ENCODE measurements at places on chromosomes 12 and 14.

- no peak for DNase-seq
Measured at GRCh38 chr12:4265280-4265679, 8.3 kb upstream of the CCND2 start.

- DNase-seq = no peak
Measured at GRCh38 chr12:92300777-92301176, 155.1 kb upstream of the BTG1 start.

- no peak for DNase-seq
Measured at GRCh38 chr14:99548255-99548654, 55.8 kb downstream of the CCDC85C start.

GRCh38 chr14:20412411-20412810 is 890 bp downstream of the TEP1 start:
- DNase-seq = no peak

- DNase-seq = no peak
Measured at GRCh38 chr12:89468017-89468416, 56.6 kb downstream of the GALNT4 start.

GRCh38 chr12:25977047-25977446 is 18.6 kb downstream of the RASSF8 start:
- DNase-seq = no peak

GRCh38 chr12:51905471-51906429 is 1.6 kb upstream of the ACVRL1 start:
- DNase-seq = no peak

- DNase-seq = no peak
Measured at GRCh38 chr12:97573901-97574300, 111.3 kb downstream of the RMST start.

GRCh38 chr14:25607192-25607591 is 557.2 kb upstream of the STXBP6 start:
- DNase-seq = no peak

- no peak for DNase-seq
Measured at GRCh38 chr14:32022938-32023466, 54.1 kb upstream of the ARHGAP5 start.

- DNase-seq = no peak
Measured at GRCh38 chr14:76808990-76809389, 3.7 kb downstream of the ANGEL1 start.

DNA sequence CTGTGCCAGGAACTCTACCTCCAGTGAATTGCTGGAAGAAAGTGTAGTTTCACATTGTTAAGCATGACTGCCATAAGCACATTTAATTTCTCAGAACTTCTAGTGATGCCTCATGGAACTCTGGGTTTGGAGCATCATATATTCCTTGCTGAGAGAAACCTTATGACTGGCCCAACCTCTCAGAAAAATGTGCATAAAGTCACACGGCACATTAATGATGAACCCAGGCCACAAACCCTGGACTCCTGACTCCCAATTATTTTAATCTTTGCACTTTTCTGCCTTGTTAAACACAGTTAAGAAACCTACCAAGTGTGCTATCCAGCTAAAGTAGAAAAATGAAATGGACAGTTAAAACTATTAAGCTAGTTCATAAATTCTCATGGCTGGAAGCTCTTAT is 5.6 kb downstream of the TCP11L2 start:
- DNase-seq = no peak

GRCh38 chr14:101463566-101464171 is 97.6 kb upstream of the DIO3 start:
- DNase-seq = no peak

GRCh38 chr14:68239988-68240771 is 420.6 kb downstream of the RAD51B start:
- DNase-seq = no peak

DNA sequence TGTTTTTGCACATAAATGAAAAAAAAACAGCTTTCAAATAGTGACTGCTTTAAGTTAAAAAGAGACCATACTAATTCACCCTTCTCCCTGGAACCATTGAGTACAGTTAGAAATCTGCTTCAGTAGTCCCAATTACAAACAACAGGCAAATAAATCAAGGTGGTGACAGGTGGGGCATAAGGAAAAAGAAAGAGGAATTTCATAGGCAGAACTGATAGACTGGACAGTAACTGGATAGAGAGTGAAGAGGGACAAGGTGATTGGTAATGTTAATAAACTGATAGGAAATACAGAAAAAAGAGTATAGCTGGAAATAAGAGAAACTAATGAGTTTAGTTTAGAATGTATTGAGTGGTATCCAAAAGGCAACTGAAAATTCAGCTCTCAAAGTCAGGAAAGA is 56.0 kb downstream of the SLC41A2 start:
- DNase-seq = no peak

GRCh38 chr12:131818821-131819585 is 9.2 kb upstream of the MMP17 start:
- no peak for DNase-seq

GRCh38 chr12:25107920-25108319 is 87.0 kb downstream of the DNAI7 start:
- DNase-seq = no peak

GRCh38 chr12:95371571-95371970 is 102.4 kb upstream of the METAP2 start:
- no peak for DNase-seq

DNA sequence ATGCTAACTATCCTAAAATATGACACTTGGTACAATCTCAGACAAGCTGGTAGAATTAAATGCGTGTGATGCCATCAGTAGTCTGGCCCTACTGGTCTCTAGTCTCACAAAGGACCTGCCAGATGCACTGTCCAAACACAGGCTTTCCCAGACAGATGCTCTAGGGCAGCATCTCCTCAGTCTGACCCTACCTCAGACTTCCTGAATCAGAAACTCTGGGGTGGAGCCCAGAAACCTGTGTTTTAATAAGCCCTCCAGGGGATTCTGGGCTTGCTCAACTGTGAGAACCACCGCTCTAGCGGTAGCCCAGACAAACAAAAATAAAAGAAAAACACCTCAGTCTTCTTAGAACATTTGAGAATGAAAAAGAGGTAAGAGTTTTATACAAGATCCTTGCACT is 48.0 kb downstream of the BDKRB1 start:
- no peak for DNase-seq

- no peak for DNase-seq
Measured at GRCh38 chr12:77435446-77436091, 370.2 kb upstream of the E2F7 start.

DNA sequence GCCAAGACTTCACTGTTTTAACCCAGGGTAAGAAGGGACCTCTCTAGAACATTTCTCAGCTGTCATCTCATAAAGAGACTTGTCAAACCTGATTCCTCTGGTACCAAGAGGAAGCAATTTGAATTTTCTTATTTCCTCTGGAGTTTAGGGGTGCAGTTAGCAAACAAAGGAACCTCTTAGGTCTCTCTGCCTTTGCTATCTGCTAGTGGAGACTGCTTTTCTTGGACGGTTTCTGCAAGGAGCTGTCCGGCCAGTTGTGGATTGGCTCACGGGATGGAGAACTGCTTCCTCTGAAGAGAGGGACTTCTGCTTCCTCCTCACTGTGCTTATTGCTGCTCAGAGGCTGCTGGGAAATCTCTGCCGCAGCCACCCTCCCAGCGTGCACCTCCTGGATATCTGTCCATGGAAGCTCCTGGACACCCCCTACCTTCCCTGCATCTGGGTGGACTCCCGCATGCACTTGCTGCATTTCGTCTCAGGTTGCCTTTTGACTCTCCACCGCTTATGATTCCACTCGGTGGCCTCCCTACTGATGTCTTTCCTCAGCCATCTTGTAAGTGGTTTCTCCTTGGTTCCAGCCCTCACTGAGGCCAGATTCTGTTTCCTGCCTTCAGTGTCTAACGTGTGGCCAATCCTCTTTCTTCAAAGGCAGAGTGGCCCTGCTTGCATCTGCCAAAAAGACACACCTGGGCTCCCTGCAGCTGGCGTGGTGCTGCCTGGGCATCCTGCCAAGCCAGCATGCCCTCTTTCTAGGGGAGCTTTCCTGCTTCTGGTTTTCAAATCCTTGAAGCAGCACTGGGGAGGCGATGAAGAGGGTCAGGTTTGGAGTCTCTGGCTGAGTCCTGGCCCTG is 187.3 kb downstream of the CHST11 start:
- peak; percentile 37 for DNase-seq

DNA sequence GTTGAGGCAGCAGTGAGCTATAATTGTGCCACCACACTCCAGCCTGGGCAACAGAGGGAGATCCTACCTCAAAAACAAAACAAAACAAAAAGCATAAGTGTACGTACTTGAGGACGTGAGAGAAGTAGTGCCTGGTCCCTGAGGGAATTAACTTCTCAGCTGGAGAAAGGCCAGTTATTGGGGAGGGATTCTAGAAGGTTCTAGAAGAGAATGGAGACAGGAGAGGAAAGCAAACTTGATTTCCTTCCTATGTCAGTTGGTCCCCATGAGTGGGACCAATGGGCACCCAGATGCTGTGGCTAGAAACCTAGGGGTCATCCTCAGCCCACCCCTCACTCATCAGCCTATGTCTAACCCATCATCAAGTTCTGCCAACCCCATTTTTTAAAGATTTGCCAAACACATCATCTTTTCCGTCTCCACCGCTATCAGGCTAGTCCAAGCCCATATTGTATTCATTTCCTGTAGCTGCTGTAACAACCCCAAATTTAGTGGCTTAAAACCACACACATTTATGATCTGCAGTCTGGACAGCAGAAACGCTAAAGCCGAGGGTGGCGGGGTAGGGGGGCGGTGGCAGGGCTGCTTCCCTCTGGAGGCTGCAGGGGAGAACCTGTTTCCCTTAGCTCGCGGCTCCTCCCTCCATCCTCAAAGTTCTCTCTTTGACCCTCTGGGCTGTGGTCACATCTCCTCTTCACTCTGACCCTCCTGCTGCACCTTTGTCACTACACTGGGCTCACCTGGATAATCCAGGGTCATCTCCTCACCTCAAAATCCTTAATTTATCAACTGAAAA is 7.2 kb upstream of the RBM19 start:
- DNase-seq = no peak

DNA sequence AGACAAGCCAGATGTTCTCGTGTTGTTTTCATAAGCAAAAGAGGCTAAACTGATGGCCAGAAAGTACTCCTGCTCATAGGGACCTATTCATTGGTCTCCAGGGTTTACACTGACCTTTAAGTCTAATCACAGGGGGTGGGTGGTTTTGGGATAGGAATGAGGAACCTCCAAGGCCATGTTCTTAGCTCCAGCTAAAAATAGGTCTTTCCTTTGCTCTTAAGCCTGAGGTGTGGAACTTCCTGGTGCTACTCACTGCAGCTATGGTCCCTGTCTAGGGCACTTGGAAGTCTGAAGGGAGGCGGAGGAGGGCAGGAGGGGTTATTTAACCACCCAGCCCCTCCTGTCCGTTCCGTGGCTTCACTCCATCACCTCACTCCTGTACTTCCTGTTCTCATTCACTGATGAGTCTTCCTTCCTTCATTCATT is 18.6 kb downstream of the GPRC5A start:
- no peak for DNase-seq

DNA sequence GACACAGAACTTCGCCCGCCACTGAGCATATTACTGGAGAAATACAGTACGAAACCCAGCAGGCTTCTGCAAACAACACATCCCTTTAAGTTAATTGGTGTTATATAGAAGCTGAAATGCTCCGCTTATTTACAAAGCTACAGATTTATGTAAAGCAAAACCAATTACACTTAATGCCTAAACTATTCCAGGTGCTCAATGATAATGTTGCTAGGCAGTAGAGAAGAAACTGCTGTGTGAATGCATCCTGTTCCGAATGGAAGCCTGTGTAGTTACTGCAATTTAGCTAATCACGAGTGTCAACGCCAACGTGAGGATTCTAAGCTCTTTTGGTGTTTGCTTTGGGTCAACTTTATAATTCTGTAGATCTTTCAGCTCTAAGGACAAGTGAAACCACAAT is 89.8 kb downstream of the SLC15A5 start:
- no peak for DNase-seq

- DNase-seq = no peak
Measured at GRCh38 chr14:103188810-103189480, 65.7 kb downstream of the TNFAIP2 start.

- no peak for DNase-seq
Measured at GRCh38 chr14:55142466-55142865, 13.4 kb downstream of the LGALS3 start.

DNA sequence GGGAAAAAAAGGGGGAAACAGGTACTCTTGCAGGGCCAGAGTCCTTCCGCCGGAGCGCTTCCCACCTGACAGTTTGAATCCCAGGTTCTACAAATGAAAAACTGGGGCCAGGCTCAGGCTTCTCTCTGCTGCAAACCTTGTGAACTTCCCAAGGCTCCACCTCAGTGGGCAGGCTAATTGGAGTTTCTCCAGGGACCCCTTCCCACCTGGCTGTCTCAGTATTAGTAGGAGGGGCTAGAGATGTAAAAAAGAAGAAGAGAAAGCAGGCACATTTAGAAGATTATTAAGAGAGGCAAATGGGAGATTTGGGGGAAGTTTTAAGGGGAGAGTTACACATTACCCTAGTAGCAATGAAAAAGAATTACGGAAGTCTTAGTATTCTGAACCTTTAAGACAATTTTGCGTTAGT is 20.0 kb upstream of the CLEC2D start:
- DNase-seq = no peak

DNA sequence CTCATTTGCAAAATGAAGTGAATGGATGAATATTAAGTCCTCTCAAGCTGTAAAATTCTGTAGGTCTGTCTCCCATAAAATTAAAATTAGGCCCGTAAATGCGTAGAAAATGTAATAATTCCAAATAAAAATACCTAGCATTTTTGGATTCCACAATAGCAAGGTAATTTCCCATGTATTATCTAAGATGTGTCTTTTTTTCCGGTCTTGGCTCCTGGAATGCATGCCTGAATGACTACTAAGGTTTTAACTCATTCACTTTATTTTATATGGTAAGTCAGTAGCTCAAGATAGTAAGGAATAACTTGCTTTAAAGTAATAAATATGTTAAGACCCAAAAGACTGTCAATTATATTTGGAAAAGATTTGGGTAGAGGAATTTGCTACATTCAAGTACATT is 11.1 kb downstream of the TXNRD1 start:
- no peak for DNase-seq

All from NCI-H524 treated with DMSO at 0.1 percent for 48 hours (cell line).